ENCODE measurements at places on chromosomes 6 and 20.

DNA sequence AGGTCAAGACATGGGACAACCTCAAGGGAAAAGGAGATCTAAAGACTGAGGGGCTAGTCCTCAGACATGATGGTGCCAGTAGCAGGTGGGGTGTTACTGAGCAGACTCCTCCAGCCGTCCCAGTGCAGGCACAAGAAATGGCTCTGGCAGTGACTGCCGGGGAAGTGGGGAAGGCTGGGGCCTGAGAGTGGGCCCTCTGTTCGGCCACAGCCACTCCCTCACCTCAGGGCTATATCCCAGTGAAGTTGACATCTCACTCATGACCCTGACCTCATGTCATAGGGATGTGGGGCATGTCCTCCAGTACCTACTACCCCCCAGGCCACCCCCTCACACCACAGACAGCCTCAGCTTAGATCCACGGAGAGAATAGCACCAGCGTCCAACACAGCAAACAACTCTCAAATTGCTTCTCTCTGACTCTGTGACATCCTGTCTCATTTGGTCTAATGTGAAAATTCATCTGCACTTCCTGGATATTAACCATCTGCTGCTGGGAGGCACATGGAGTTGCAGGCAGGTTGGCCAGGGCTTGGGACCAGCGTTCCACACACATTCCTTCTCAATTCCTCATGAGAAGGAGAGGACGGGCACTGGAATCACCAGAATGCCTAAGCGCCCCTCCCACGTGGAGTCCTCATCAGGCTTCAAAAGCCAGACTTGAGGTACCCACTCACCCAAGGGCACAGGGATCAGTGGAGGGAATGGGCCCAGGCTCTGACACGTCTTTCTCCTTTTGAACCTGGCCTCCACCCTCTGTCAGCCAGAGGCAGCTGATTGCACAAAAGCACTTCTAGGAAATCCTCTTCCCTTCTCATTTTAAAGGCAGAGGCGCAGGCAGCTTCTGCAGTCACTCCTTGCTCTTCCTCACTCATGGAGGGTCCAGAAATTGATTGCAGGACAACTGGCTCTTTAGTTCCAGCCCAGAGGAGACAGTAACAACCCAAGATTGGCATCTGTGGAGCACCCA lies 163.6 kb upstream of the CST7 start:
- DNase-seq, result no peak

GRCh38 chr6:152295346-152295745 lies 341.8 kb downstream of the SYNE1 start:
- no peak for DNase-seq

DNA sequence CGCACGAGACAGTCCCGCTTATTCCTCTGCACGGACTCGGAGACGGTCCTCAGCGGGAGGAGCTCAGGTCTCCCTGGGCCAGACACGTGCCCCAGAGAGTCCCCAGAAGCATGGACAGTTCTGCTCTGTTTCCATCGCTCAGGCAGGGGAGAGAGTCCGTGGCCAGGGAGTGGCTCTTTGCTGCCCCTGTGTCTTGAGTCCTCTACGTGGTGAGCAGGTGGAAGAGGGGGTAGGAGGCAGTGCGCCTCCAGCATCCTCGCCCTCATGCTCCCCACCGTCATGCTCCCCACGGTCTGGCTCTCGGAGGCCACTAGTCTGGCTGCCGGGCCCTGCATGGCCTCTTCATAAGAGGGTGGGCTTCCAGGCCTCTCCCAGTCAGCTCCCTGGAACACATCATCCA lies 8.9 kb downstream of the TAGAP start:
- no peak for DNase-seq

- DNase-seq, result no peak
Observed at GRCh38 chr20:4243071-4243470, 227.7 kb upstream of the RNF24 start.

GRCh38 chr6:147774856-147775255 lies 266.4 kb downstream of the SAMD5 start:
- no peak for DNase-seq

DNA sequence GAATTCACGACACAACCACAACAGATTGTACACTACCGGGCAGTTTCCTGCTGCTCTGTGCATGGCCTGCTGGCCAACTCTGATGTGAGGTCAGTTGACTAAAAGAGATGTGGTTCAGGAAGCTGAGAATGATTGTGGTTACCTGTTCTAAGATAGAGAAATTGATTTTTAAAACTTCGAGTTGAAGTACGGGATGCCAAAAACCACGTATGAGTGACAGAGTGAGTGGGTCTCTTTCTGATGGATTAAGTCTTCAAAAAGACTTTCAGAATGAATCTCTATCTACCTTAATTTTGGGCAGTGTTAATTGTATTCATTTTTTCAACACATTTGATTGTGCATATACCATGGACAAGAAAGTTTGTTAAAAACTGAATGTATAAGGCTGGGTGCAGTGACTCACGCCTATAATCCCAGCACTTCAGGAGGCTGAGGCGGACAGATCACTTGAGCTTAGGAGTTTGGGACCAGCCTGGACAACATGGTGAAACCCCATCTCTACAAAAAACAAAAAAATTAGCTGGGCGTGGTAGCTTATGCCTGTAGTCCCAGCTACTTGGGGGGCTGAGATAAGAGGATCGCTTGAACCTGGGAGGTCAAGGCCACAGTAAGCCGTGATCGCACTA lies 121.2 kb downstream of the SGK1 start:
- no peak for DNase-seq

DNA sequence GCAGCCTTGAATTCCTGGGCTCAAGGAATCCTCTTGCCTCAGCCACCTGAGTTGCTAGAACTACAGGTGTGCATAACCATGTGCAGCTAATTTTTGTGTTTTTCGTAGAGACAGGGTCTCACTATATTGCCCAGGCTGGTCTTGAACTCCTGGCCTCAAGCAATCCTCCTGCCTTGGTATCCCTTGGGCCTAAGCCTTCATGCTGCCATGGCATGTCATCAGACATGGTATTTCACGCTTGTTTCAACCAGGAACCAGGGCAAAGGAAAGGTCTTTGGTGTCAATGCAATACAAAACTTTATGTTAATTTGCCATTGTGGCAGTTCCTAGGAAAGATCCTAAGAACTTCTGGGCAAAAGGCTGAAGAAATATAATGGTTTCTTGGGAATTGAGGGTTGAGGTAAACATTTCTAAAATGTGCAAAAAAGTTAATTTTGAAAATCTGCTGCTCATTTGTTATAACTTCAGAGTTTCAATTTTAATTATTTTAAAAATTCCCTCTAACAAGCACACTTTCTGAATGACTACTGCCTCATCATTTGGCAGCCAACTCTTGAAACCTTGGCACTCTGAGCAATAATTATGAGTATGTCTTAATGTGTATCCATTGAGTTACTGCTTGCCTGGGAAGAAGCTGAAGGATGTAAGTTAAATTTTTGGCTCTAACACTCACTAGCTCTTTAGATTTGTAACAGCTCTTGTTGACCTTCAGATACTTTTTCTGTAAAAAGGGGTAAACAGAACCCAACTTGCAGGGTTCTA lies 154.1 kb downstream of the GJA10 start:
- DNase-seq, result no peak

DNA sequence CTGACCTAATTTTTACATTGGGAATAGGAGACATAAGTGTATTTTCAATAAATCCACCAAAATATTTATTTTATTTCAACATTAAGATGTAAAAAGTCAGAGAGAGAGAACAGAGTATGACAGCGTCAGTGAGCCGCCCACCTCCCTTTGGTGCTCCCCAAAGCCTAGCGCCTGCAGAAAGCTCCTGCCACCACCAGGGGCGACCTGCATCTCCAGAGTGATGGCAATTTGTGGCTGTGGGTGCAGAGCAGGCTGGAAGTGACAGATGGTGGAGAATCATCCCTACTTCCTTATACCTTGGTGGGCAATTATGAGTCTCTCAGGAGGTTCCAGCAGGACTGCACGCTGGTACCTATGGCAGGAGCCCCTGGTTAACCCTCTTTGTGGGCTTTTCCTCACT lies 87.3 kb downstream of the PTPRT start:
- DNase-seq, result no peak

DNA sequence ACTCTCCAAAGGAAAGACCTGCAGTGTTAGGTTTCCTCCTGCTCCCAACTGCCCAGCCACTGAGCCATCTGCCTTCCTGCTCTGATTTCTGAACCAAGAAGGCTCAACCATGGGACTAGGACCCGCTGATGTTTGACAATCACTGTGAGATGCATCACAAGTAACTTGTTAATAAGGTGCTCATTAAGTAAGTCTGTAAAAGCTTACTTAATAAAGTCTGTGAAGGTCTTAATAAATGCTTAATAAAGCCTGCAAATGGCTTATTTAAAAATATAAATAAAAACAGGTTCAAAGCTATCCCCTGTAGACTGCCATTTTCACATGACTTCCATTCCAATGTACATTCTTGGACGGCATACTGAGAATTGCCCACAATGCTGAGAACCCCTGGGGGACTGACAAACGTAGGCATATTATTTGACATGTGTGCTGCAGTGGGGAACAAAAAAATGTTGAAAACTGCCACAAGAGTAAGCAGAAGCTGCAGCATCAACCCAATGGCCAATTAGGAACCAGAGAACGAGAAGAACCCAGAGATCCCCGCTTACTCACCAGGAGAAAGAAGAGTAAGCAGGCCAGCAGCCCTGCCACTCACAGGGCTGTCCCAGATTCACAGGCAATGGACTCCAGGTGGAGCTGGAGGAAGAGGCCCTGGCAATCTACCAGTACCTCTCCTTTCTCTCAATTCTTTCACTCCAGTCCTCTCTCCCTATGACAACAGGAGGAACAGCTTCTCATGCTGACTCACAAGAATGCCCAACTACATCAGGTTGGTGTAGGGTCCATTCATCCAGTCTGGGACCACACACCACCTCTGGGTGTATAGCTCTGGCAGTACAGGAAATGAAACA lies 19.5 kb downstream of the KIF13A start:
- no peak for DNase-seq

- no peak for DNase-seq
Observed at GRCh38 chr20:51769976-51770615, 1.9 kb upstream of the ATP9A start.

DNA sequence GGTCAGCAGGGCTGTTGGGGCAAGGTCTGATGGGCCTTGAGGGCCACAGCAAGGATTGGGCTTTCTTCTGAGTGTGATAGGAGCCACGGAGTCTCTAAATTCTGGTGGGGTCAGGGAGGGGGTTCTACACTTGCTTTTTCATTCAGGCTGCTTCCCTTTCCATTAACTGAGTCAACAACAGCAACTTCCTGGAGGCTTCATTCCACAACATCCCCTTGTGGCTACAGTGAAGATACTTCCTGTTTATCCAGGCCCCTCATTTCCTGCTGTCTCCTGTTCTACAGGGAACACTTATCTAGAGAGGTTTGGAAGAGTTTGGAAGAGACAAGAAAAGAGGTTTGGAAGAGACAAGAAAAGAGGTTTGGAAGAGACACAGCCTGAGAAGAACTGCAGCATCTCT lies 144.8 kb upstream of the ENPP5 start:
- no peak for DNase-seq

GRCh38 chr20:62704341-62704948 lies 4.2 kb upstream of the NTSR1 start:
- DNase-seq, result no peak

- DNase-seq, result no peak
Observed at GRCh38 chr6:17583811-17584210, 16.3 kb upstream of the FAM8A1 start.

GRCh38 chr6:67475700-67476099 lies 1159.4 kb upstream of the ADGRB3 start:
- DNase-seq, result no peak

DNA sequence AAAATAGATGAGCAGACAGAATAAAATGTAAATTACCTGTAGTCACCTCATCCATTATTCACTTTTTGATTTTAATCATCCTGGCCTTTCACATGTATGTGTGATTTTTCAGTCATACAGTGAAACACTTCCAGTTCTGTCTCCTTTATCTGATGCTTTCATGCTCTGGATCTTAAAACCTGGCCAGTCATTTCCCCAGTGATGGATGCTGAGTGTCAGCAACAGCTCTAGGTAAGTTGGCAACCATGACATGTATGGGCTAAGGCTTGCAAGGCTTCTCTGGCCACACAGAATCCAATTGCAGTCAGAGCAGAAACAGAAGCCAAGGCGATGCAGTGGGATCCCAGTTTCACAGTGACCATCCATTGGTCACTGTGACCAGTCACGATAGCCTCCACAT lies 35.8 kb downstream of the FBXO9 start:
- no peak for DNase-seq

DNA sequence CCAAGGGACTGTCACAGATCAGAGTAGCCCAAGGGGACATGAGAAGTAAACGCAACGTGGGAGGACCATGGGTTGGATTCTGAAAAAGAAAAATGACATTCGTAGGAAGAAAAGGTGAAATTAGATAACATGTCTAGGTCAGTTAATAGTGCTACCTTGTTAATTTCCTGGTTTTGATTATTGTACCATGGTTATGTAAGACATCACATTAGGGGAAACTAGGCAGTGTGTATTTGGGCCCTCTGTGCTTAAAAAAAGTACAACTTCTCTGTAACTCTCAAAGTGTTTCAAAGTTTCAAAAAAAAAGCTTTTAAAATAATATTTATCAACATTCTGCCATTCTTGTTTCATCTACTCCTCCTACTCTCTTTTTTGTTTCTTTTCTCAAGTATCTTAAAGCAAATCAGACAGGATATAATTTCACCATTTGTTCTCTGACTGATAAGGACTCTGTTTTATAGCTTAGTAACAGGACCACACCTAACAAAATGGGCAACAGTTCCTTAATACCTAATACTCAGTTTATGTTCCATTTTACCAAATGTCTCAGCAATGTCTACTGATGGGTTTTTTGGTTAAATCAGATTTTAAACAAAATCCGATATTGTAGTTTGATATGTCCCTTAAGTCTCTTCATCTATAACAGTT lies 97.1 kb upstream of the PLCB4 start:
- DNase-seq, result no peak

DNA sequence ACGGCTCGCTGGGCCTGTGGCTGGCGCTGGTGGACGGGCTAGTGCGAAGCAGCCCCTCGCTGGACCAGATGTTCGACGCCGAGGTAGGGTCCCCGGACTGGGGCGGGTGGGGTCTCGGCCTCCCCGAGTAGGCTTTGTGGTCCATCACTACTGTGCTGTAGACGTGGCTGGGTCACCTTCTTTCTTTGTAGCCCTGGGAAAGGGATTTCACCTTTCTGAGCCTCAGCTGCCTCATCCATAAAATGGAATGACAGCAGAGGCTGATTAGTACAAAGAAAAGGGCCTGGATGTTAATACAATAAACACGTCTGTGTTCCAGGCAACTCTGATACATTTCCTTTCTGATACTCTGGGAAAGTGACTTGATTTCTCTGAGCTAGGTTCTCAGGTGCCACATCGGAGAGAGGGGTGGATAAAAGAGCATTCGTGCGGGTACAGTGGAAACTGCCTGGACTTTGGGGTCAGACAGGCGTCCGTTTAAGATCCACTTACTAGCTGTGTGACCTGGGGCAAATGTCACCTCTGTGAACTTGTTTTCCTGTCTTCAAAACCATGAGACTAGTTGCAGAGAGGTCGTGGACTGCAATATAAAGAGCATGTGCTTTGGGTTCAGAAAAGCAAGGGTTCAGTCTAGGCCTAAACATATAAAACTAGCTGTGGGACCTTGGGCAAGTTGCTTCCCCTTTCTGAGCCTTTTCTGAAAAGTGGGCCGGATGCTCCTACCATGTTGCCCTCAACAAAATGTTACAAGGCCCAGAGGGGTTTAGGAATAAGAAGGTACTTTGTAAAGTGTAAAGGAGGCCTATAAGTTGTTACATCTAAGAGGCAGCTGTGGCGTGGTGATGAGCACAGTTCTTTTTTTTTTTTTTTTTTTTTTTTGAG lies 896 bp downstream of the SYS1 start:
- DNase-seq, result no peak
